Heart left ventricle (tissue), 16 donors: ENCODE measurements at places on chromosomes 7 and 10. TPM values are rescaled to one million over a fixed set of nuclear protein-coding genes. Genes with fewer than 3 reads are reported as not detected.

Gene ELN
- 34.3 TPM for total RNA-seq

- no peak overlapping the region for H3K27ac ChIP-seq
- DNase-seq: no peak
- no peak overlapping the region for H3K4me3 ChIP-seq
- H3K36me3 ChIP-seq: no peaks in the 10 kb centered on the region
- no peaks in the 10 kb centered on the region for H3K4me1 ChIP-seq
These were observed 114.1 kb upstream of the ZMIZ1 start for GRCh38 chr10:78954689-78955088.

DNA sequence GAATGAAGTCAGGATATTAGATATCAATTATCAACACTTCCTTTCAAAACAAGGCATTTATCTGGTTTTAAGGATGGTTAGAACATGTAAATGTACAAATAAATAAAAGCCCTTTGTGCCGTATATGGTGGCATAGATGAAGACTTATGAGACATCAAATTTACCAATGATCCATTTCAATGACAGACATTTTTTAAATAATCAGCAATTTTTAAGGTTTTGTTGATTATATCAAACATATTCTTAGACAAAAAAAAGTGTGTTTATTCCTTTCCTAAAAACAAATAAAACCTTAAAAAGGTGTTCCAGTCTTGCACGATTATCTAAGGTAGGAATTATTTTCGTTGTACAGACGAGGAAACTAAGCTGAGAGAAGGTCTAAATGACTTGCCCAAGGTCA lies 13.8 kb downstream of the APBB1IP start:
- no peaks in the 10 kb centered on the region for H3K27me3 ChIP-seq
- DNase-seq: no peak
- H3K36me3 ChIP-seq: no peaks in the 10 kb centered on the region
- peaks cover 58% of the 10 kb centered on the region for H3K4me1 ChIP-seq

- no peaks in the 10 kb centered on the region for H3K36me3 ChIP-seq
- no peaks in the 10 kb centered on the region for H3K27me3 ChIP-seq
- no peak overlapping the region for H3K27ac ChIP-seq
- no peak overlapping the region for H3K4me3 ChIP-seq
These were observed 27.4 kb upstream of the HSPA12A start for GRCh38 chr10:116769791-116770190.

GRCh38 chr7:89731751-89732445 lies 422.4 kb upstream of the STEAP1 start:
- H3K27me3 ChIP-seq: no peaks in the 10 kb centered on the region
- no peak overlapping the region for H3K27ac ChIP-seq
- H3K4me3 ChIP-seq: no peak overlapping the region
- DNase-seq: no peak
- H3K4me1 ChIP-seq: no peaks in the 10 kb centered on the region

DNA sequence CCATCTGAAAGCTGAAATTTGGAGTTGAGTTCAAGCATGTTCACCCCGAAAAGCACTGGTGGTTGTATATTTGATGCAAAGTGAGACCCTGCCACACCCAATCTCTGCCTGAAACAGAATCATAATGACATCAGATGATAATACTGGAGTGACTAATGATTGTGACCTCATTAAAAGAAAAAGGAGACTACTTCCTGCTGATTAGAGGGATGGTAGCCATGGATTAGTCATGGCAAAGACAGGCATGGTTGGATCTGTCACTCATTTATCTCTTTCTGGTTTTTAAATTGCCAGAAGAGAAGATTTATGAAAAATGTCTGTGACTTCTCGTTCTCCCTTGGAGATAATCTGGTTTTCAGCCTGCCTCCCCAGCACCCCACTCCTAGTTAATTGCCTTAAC lies 101.2 kb downstream of the BAMBI start:
- H3K27ac ChIP-seq: no peak overlapping the region
- no peaks in the 10 kb centered on the region for H3K4me1 ChIP-seq
- H3K27me3 ChIP-seq: no peaks in the 10 kb centered on the region

GRCh38 chr10:88500656-88501055 lies 82.5 kb downstream of the RNLS start:
- H3K4me1 ChIP-seq: no peaks in the 10 kb centered on the region
- H3K4me3 ChIP-seq: no peak overlapping the region
- H3K27me3 ChIP-seq: no peaks in the 10 kb centered on the region
- no peak overlapping the region for H3K27ac ChIP-seq

- no peak for DNase-seq
- H3K4me1 ChIP-seq: peaks cover 11% of the 10 kb centered on the region
- H3K36me3 ChIP-seq: no peaks in the 10 kb centered on the region
- H3K4me3 ChIP-seq: no peak overlapping the region
- H3K27me3 ChIP-seq: no peaks in the 10 kb centered on the region
These were observed 192.9 kb upstream of the SH2B2 start for GRCh38 chr7:102093599-102094315.

DNA sequence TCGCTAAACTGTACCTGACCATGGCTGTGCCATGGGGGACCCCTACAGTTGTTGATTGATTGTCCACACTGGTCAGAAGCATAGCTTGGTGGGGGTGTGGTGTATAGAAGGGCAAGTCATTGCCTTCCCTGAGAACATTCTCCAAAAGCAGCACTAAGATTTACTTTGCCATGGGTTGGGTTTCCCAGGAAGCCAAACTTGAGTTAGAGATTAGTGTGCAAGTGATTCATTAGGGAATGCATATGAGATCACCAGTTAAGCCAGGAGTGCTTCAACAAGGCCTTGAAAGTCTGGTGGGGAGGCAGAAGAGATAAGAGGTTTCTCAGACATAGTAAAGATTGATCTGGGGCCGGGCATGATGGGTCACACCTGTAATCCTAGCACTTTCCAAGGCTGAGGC lies 21.4 kb upstream of the TPST1 start:
- H3K36me3 ChIP-seq: no peaks in the 10 kb centered on the region
- no peaks in the 10 kb centered on the region for H3K27me3 ChIP-seq
- H3K27ac ChIP-seq: no peak overlapping the region
- H3K4me1 ChIP-seq: no peaks in the 10 kb centered on the region
